Neural crest cell (in vitro differentiated cells): ENCODE measurements at places on chromosomes 3 and 15. TPM values are rescaled to one million over a fixed set of nuclear protein-coding genes. Genes with fewer than 3 reads are reported as not detected.

The CFAP20DC gene
- 10.4 and 12.8 TPM in 2 replicates for total RNA-seq

DNA sequence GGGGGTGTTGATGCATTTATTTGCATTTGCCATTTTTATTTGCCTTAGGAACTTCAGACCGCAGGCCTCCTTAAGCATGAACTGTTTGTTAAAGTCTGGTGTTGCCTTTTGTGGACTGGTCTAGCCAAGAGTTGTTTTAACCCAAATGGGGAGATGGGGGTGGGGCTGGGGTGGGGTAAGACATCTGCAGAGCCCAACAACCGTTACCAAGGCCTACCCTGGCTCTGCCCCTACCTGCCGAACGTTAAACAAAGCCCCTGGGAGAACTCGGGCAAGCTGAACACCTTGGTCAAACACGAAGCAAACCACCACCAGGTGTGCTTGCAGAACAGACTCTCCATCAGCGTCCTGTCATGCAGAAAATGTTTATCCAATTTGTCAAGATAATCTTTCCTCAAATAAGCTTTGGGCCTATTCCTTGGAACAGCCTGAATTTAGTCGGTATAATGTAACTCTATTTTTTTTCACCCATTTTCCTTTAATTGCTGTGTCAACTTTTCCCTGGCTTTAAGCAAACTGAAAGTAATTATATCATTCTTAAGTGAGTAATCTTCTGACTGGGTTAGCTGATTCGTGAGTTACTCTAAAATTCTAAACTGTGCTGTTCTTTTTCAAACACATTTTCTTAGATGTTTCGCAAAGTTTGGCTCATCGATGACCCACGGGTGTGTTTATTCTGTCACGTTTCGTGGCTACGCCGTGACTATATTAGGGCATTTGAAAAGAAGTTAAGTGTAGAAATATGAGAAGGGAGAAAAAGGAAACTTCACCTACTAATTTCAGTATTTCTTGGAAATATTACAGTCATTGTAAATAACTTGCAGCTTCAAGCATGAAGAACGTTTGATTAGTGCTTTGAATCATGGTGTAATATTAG, 127.6 kb downstream of the SOX2 start:
- DNase-seq = no peak

- DNase-seq = no peak
These were observed 73.4 kb upstream of the SLC2A2 start for GRCh38 chr3:171099911-171100310.

DNA sequence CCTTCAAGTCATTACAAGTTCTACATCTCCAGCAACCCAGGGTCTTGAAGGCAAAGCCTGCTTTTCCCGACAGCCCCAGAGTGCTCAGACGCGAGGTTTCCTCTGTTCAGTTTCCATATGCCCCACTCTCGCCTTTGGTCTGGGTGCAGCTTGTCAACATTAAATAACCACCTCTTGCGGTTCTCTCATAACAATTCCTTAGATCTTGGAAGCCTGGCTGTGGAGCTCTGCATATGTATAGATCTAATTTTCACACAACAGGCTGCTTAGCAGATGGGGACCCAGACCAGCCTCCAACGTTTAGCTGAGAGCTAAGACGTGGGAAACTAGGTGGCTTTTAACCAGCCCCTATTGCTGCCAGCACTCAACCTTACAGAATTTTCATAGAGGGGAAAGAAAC, 295.5 kb downstream of the RPLP1 start:
- no peak for DNase-seq

The OR5H15 gene
- not detected in 2 replicates for total RNA-seq

GRCh38 chr3:171327441-171328174, 132.6 kb downstream of the TNIK start:
- no peak for DNase-seq

The TM4SF4 gene
- total RNA-seq = not detected in 2 replicates

The UROC1 gene
- not detected in 2 replicates for total RNA-seq

GRCh38 chr3:195188426-195188927, 82.5 kb downstream of the XXYLT1 start:
- DNase-seq = no peak

The EOMES gene
- not detected in 2 replicates for total RNA-seq

GRCh38 chr3:100173961-100174360, 59.7 kb upstream of the FILIP1L start:
- no peak for DNase-seq

The LRRC28 gene
- 28.8 and 34.4 TPM in 2 replicates for total RNA-seq

- DNase-seq = no peak
These were observed 87.8 kb upstream of the SEC13 start for GRCh38 chr3:10408680-10409079.

The CIB2 gene
- 36.5 and 37.7 TPM in 2 replicates for total RNA-seq

DNA sequence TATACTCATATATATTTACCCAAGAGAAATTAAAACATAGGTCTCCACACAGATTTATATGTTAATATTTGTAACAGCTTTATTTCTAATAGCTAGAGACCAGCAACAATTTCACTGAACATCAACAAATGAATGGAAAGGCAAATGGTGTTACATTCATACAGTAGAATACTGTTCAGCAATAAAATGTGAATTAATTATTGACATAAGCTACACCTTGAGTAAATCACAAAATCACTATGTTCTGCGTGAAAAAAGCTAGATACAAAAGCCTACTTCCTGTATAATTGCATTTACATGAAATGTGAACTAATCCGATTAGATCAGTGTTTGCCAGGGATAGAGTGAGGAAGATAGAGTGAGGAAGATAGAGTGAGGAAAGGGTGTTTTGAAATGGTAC, 945.7 kb downstream of the SQOR start:
- no peak for DNase-seq
